ENCODE measurements at places on chromosomes 6 and 20.

- DNase-seq, result no peak
Observed at GRCh38 chr6:80543598-80544222, 437.2 kb downstream of the BCKDHB start.

DNA sequence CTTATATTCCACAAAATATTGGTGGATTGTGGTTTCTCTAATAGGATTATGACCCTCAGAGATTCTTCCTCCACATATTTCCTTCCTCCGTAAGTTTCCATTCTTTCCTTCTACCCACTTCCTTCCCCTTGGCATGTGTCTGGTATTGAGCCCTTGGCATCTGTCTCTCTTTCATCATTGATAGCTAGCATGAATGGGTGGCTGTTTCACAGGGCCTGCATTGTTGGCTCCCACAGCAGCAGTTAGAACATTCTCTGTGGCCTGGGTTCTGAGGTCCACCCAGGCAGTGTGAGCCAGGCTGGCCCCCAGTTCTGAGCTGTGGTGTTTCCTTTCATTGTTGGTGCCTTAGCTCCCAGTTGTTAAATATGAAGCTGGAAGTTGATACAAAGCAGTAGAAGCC lies 125.3 kb downstream of the ANKS1A start:
- no peak for DNase-seq

GRCh38 chr6:91386204-91386603 lies 799.3 kb upstream of the MAP3K7 start:
- no peak for DNase-seq

DNA sequence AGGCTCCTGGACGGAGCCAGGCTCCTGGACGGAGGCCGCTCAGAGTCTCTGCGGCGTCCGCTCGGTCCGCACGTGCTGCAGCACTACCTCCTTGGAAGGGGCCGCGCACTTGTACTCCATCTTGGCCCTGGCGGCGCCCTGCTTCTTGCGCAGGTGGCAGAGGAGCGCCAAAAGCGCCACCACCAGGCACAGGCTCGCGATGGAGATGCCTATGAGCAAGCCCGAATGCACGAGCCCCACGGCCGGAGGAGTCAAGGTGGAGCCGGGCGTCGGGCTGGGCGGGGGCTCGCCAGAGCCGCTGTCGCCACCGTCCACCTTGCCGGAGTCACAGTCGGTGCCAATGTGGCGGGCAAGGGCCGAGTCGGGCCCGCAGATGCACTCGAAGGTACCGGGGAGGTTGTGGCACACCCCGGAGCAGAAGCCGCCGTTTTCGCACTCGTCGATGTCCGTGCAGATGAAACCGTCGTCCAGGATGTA lies 1.7 kb downstream of the THBD start:
- no peak for DNase-seq

DNA sequence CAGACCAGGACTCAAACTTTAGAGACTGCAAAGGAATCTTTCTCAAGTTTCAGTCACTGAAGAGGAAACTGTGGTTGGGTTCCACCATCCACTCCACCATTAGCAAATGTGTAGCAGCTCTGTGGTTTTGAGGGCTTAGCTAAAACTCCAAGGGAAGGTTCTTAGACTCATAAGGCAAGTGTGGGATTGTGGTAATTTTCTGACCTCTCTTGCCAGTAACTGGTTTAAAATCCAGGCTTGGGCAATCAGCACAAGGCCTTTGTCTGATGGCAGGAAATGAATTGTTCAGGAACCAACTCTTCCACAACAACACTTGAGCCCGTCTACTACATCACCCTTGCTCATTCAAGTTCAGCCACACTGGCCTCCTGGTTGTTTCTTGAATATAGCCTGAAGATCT lies 68.6 kb upstream of the FBXL4 start:
- no peak for DNase-seq

DNA sequence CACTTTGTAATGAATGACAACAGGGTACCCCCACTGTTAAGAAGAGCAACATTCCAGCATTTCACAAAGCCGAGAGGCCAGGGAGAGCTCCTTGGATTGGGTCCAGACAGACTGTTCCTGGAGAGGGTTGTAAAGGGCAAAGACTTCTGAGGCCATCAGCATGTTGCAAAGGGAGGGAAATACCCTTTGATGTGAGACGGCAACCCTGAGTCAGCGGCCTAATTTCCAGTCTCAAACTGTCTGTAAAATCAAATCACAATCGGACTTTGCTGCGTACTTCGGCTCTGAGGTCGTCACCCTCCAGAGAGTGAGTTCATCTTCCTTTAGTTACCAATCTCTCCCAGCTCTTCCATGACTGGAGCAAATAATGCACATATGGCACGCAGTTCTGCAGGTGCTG lies 101.0 kb upstream of the DTNBP1 start:
- DNase-seq, result no peak

DNA sequence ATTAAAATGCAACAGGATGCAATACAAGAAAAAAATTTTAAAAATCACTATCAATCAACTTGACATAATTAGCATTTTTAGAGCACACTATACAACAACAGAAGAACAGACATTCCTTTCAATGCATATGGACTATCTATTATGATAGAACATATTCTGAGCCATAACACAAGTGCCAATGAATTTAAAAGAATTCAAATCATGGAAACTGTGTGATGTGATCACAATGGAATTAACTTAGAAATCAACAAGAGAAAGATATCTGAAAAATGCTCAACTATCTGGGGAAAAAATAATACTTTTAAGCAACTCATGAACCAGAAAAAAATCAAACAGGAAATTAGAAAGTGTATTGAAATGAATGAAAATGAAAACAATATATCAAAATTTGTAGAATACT lies 106.3 kb downstream of the ADTRP start:
- no peak for DNase-seq

- no peak for DNase-seq
Observed at GRCh38 chr6:154791556-154792317, 58.5 kb downstream of the SCAF8 start.

DNA sequence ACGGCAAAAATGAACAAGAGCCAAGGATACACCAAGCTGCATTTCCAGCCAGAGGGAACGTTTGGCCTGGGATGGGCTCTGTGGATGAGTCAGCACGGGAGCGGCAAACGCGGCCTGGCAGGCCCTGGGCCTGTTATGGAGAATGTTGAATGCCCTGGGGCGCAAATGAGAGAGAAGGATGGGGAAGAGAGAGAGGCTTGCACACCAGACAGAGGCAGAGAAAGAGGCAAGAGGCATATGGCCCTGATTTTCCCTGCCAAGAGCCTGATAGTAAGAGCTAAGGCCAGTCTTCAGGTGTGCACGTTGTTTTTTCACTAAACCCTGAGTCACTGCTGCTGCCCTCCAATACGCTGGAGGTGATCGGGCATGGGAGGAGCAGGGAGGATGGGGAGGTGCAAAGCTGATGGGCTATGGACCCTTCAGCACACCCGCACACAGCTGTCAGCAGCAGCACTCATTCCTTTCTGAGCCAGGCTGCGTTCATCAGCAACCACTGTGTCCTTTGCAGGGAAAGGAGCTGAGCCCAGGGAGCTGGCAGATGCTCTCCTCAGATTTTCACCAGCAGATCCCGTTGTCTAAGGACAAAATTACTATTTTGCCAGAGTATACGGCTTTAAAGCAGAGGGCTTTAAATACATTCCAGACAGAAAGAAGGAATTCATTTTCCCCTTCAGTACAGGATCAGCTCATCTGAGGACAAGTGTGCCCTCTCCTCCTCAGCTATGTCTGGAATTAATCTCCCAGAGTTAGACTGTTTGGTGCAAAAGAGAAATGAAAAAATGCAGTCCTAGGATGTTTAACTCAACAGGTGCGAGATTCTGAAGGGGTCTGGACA lies 61.7 kb upstream of the SLC22A23 start:
- DNase-seq, result no peak

DNA sequence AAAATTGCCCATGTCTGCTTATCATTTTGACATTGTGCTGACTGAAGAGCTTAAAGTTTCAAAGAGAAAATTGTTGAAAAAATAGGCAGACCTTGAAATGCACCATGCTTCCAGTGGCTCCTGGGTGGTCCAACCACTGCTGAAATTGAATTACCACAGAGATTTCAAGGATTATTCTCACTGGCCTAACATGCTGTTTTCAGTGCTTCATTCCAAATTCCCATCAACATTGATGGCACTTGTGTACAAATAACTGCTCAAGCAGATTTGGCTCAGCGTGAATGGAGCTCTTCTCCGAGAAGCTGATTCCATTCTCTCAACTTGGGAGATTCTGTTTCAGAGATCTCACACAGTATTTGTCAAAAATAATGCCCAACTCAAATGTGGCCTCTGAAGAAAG lies 75.5 kb downstream of the LAMA4 start:
- no peak for DNase-seq

DNA sequence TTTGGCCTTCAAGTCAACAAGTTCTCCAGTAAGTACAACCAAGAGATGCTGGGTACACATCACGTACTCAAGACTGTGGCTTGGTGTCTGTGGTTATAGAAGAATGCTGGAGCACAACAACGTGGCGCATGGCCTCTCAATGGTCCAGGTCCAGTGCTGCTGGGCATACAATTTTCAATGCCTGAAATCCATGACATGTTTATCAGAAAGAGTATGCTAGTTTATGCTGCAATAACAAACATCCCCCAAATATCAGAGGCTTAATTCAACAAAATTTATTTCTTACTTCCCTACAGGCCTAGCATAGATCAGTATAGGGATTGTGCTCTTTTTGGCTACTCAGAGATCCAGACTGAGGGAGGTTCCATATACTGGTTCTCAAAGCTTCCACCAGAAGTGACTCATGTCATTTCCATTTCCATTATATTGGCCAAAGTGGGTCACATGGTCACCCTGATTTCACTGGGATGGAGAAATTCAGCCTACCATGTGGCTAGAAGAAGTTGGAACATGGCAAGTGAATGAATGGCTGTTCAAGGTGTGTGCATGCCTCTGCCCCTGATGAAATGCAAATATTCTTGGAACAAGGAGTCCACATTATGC lies 33.3 kb upstream of the KIF16B start:
- no peak for DNase-seq

- peak; percentile 72 for DNase-seq
Observed at GRCh38 chr6:159038914-159039884, 5.6 kb downstream of the TAGAP start.

- no peak for DNase-seq
Observed at GRCh38 chr6:133787122-133787521, 101.8 kb upstream of the TCF21 start.

GRCh38 chr20:44157061-44157460 lies 29.9 kb downstream of the JPH2 start:
- no peak for DNase-seq

DNA sequence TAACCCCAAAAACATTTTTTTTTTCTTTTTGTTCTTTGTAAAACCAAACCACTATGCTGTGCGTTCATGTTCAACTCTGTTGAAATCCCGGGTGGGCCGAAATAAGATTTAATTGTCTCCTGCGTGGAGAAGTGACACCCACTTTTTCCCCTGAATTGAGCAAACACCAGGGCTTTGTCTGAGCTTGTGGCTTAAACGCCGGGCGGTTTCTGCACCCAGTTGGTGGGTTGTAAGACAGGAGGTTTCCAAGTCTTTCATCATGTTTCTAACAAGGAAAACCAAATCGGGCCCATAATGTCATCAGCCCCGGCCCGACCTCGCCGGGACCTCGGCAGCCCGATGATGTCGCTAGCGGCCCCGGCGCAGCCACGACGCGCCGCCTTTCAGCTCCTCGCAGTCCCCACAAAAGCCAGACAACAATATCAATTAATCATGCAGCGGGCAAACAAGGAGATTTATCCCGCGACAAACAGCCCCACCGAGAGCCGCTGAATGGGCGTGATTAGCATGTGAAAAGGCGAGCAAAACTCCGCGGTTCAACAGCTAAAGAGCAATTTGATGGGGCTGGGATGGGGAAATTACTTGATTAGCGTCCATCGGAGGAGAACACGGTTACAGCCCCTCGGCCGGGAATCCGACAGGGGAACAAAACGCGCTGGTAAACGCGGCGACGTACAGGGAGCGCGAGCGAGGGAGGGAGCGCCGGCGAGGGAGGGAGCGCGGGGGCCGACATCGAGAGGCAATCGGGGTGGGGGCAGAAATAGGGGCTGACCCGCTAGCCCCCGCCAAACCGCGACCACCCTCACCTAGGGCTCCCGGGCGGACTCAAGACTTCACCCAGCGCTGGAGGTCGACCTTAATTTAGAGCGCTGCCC lies 5.3 kb downstream of the LINC00237 start:
- DNase-seq, result peak; percentile 46

- DNase-seq, result no peak
Observed at GRCh38 chr20:9195031-9195430, 126.1 kb downstream of the PLCB4 start.

- DNase-seq, result no peak
Observed at GRCh38 chr6:134730013-134730412, 219.9 kb downstream of the ALDH8A1 start.

DNA sequence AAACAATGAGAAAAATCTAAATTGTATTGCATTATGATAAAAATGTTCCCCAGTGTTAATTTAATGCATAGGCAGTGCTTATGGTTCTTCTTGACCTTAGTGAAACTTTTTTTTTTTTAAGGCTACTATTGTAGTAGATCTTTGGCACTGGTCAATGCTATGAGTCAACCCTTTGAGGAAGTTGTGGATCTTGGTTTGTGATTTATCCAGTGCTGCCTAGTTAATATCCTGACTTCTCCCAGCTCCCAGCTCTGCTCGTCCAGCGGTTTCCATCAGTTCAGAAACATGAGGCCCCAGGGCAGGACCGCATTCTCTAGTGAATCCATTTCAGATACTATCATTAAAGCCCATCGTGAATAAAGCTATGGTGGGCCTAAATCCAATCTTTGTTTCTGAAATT lies 364.5 kb upstream of the JARID2 start:
- DNase-seq, result no peak

GRCh38 chr20:48776306-48776705 lies 51.5 kb downstream of the PREX1 start:
- no peak for DNase-seq

- no peak for DNase-seq
Observed at GRCh38 chr20:21557241-21558020, 43.6 kb upstream of the NKX2-2 start.

- no peak for DNase-seq
Observed at GRCh38 chr20:55515832-55516231, 489.5 kb downstream of the CBLN4 start.

- DNase-seq, result no peak
Observed at GRCh38 chr6:163866192-163866591, 451.7 kb downstream of the QKI start.

DNA sequence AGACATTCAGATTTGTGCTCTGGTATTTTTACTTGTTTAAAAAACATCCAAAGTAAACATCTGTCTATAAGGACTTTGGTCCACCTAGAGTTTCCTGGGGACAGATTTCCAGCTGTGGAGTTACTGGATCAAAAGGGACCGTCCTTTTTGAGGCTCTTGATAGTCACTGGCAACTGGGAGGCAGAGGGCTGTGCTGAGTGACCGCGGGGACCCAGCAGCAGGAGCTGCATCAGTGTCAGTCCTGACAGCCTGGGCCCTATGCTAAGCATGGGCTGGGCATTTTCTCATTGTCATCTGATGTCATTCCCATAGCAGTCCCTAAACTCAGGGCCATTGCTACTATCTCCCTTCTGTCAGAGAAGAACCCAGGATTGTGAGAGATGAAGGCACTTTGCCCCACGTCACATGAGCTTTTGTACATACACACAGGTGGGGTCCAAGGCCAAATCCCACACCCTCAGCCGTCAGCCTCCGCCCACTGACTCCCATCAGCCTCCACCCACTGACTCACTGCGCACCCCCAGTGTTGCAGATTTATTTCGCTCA lies 293.8 kb downstream of the TAF4 start:
- DNase-seq, result no peak
